ENCODE measurements at places on chromosomes 3 and 15.
A peak's percentile ranks its signal among the peaks of the same experiment; 100 is the strongest.

GRCh38 chr15:58568157-58568571 lies 136.4 kb downstream of the LIPC start:
- DNase-seq = no peak

GRCh38 chr15:45391746-45392583 lies 13.6 kb upstream of the GATM start:
- DNase-seq = no peak

GRCh38 chr3:47996440-47996839 lies 19.8 kb downstream of the MAP4 start:
- no peak for DNase-seq

DNA sequence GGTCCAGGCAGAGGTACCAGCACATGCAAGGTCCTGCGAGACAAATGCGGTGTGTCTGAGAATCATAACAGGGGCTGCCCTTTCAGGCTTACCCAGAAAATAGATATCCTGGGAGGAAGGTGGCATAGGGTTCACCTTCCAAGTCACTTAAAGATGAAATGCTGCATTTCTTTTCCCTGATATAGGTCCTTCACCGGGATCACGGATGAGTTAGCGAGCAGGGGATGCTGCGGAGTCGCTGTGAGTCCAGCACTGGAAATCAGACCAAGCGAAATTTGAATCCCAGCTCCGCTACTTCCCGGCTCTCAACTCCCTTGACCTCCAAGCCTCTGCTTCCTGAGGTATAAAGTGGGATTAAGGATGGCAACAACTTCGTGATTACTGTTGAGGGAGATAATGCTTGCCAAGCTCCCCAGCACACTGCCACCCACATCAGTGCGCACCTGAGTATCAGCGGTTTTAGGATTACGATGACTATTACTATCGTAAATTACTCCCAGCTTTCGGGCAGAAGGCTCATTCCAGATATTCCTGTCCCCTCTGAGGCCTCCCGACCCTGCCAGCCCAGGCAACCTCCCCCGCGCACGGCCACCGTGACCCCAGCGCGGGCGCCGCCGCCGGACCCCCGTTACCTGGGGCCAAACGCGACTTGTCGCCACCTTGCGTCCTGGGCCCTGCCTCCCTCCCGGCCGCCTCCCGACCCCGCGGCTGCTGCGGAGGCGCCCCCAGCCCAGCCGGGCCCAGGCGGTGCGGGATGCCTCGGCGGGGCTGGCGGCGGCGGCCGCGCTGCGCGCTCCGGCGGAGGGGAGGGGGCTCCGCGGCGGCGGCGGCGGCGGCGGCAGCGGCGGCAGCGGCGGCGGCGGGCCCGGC lies 589 bp upstream of the GPR27 start:
- no peak for DNase-seq

DNA sequence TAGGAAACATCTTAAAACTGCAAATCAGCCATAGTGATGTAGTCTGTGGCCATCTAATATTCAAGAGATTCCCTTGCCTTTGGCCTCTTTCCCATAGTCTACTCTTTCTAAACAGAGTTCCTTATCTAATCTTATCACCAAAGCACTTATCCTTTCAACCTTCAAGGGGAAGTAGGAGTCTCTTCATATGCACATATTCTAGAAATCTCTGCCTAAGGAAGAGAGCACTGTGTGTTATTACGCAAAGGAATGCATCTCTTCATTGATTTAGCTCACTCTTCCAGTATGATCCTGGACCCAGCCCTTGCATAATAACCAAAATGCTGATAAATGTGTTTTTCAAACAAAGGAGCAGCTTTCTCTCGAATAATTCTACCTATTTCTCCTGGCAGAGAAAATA lies 253.7 kb upstream of the TPRG1 start:
- no peak for DNase-seq

DNA sequence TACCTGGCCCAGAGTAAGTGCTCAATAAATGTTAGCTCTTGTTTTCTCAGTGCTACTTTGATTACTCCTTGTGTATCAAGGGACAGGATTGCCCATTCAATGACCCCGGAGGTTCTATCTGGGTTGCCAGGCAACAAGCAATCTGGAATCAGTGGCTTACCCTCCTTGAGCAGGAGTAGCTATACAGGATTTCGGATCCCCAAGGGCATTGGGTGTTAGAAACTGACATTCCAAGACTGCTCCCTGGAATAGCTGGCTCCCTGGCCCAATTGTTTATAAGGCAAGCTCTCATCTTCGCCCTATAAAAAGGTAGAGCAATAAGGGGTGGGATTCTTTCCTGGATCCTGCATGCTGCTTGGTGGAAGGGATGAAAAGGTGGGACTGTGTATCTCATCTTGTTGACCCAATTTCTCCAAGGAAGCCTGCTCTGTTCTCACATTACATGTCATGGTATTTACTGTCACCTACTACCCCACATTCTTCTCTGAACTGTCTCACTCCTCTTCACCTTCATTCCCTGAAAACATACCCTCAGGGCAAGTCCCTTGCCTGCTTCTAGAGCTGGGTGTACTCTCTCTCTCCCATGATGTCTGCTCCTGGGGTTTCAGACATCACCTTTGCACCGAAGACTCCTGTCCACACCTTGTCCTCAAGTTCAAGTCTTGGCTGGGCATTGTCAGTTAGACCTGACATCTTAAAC lies 26.4 kb upstream of the SCN10A start:
- DNase-seq = no peak

- DNase-seq = peak; percentile 76
These were observed 588 bp upstream of the VIPR1 start for GRCh38 chr3:42501681-42502428.

DNA sequence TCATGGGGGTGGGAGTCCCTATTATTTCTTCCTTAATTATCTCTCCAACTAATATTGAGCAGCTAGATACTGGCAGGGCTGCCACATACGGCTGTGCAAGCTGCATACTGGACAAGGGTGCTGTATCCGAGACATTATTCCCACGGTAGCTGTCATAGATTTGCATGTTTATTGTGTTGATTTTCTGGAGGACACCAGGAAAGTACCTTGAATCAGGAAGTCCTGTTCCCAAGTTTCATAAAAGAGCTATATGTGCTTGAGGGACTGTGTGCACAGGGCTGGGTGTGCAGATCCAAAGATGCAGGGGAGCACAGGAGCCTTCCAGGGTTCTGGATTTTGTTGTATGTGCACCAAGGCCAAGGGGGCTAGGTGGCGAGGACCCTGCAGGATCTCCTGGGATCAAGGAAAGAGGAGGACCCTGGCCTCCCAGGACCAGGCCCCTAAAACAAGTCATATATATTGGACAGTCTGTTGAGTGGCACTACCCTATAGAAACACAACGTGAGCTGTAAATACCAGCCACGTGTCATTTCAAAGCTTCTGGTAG lies 119.2 kb upstream of the ALDH1A3 start:
- no peak for DNase-seq

DNA sequence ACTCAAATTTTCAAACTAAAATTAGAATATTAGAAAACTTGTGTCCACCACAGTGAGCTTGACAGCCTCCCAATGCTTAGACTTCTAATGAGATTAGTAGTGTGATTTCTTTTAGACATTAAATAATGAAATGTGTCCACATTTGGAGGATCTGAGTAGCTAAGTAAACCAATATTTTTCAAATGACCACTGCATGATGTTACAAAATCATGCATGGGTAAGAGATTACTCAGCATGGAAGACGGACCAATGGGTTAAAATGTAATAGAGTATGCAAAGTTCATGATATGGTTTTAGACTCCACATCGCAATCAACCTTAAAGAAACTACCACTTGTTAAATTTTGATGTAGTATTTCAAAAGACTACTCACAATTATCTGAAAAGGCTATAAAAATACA lies 130.6 kb downstream of the IMPG2 start:
- no peak for DNase-seq

GRCh38 chr3:27914199-27914598 lies 192.1 kb upstream of the EOMES start:
- DNase-seq = no peak

DNA sequence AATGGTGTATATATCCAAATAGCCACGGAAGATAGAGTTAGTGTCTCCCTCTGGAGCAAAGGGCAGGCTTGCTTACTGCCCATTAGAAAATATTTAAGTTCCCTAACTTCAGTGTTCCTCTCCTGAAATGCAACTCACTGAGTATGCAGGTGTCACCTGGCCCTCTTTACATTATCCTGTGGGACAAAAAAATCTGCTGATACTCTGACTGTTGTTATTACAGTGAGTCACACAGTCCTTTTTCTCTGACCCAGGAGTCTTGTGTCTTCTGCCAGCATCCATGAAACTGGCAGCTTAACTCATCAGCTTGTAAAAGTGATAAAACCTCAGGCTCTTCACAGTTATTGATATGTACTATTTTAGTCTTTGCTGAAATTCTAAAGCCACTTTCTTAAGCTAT lies 42.2 kb upstream of the RASGRF1 start:
- DNase-seq = no peak

DNA sequence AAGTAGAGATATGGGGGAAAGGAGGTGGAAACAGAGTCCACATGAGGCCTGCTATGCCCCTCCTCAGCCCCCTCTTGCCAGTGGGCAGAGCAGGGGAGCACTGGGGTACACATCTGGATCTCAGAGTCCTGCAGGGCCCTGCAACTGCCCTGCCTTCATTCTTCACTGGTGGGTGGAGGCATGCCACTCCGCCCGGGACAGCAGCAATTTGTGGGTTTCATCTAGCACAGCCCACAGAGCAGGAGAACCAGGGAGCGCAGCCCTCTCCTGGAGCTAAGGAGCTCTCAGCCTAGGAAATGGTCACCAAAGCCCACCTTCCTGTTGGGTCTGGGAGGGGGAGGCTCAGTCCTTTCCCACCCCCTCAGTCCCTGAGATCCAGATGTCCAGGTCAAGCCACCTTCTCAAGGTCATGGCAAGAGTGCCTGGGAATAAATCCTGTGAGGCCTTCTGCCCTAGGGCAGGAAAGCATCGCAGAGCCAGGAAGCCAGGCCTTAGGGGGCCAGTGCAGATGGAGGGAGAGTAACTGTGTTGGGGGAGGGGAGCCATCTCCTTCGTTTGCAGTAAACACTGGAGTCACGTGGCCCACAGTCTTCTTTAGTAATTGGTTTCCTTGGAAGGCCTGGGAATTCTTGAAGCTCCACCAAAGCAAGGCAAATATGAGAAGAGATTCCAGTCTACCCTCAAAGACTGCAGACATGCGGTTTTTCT lies 31.0 kb downstream of the ANP32A start:
- no peak for DNase-seq

- DNase-seq = no peak
These were observed 40.0 kb downstream of the TRH start for GRCh38 chr3:130014526-130014925.

GRCh38 chr3:120831066-120831465 lies 76.9 kb upstream of the STXBP5L start:
- DNase-seq = no peak

DNA sequence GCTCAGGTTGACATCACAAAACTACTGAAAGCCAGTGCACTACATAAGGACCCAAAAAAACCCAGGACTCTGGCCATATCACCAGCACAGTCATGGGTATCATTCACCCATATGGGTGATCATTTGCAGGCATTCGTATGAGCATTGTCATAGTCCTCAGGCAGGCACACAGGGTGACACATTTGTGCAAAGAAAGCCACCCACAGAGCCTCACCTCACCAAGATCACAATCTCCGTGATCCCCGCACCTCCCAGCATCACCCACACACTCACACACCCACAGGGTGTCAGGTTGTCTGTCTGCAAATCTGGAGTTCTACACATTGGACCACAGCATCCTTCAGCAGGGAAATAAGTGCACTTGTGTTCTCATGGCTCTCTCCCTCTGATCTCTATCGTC lies 166.0 kb upstream of the LPP start:
- peak; percentile 62 for DNase-seq

GRCh38 chr3:38561746-38562466 lies 65.8 kb downstream of the EXOG start:
- DNase-seq = no peak

DNA sequence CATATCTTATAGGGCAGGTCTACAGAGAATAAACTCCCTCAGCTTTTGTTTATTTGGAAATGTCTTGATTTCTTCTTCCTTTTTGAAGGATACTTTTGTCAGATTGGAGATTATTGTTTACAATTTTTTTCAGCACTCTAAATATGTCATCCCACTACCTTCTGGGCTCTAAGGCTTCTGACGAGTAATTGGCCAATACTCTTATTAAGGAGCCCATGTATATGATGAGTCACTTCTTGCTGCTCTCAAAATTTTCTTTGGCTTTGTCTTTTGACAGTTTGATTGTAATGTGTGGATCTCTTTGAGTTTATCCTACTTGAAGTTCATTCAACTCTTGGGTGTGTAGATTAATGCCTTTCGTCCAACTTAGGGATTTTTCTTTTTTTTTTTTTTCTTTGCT lies 28.9 kb upstream of the CD200R1L start:
- DNase-seq = no peak

Measured in activated CD4-positive, alpha-beta T cell treated with anti-CD3 and anti-CD28 coated beads, Interleukin-2, amount 50 U/mL, for 48 hours (primary cell).